ENCODE measurements at places on chromosomes 6 and 20.

GRCh38 chr6:138182939-138183789, 21.4 kb downstream of the ARFGEF3 start:
- H3K4me3 ChIP-seq: no peak overlapping the region
- no peak overlapping the region for H3K27ac ChIP-seq
- H3K36me3 ChIP-seq: no peaks in the 10 kb centered on the region
- H3K27me3 ChIP-seq: peaks cover 78% of the 10 kb centered on the region
- DNase-seq: no peak

GRCh38 chr6:53691252-53691651, 25.7 kb upstream of the KLHL31 start:
- DNase-seq: no peak
- H3K27me3 ChIP-seq: peaks cover 23% of the 10 kb centered on the region
- no peaks in the 10 kb centered on the region for H3K4me1 ChIP-seq
- no peak overlapping the region for H3K4me3 ChIP-seq
- H3K36me3 ChIP-seq: no peaks in the 10 kb centered on the region

- no peak overlapping the region for H3K4me3 ChIP-seq
- DNase-seq: no peak
- H3K4me1 ChIP-seq: peaks cover 6% of the 10 kb centered on the region
- peaks cover 9% of the 10 kb centered on the region for H3K36me3 ChIP-seq
Measured at GRCh38 chr6:135493218-135493961, 4.2 kb downstream of the AHI1 start.

GRCh38 chr6:73515204-73515655, 5.6 kb downstream of the EEF1A1 start:
- H3K4me3 ChIP-seq: no peak overlapping the region
- peaks cover 67% of the 10 kb centered on the region for H3K36me3 ChIP-seq

DNA sequence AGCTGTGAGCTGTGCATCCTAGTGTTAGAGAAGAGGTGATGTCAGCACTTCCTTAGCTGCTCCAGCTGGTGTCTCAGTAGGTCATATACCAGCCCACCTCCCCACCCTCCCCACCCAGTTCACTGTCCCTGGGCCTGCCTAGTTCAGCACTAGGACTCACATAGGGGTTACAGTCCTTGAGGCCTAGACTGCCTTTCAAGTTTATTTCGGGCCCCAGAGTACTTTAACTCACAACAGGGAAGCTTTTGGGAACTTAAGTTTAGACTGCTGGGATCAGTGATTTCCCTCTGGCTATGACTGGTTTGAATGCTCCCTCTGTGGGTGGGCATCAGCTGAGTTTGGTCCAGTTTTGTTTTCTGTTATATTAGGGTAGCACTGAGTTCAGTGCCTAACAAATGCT, 139.2 kb upstream of the MMS22L start:
- no peak for DNase-seq
- no peaks in the 10 kb centered on the region for H3K36me3 ChIP-seq
- no peak overlapping the region for H3K4me3 ChIP-seq
- no peaks in the 10 kb centered on the region for H3K4me1 ChIP-seq
- H3K27me3 ChIP-seq: peaks cover 23% of the 10 kb centered on the region
- no peak overlapping the region for H3K27ac ChIP-seq

DNA sequence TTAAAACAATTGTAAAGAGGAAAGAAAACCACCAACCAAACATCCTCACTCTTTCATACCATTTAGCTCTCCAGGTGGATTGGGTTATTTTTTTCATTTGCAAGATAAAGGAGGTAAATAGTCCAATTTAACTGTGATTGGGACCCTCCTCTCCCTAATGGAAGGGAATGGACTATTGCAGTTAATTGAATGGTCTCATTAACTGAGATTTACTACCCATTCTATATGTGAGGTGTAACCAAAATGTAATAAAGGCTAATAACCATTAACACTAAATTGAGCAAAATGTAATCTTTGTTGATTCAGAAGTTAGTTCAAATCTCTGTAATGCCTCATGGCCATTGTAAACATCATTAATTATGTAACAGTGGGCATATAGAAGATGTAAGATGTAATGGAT, 105.0 kb downstream of the KLHL32 start:
- H3K4me3 ChIP-seq: no peak overlapping the region
- no peaks in the 10 kb centered on the region for H3K27me3 ChIP-seq
- no peak overlapping the region for H3K27ac ChIP-seq
- DNase-seq: no peak
- no peaks in the 10 kb centered on the region for H3K36me3 ChIP-seq

Measured in central memory CD8-positive, alpha-beta T cell (primary cell).